ENCODE measurements at places on chromosomes 16 and 17. TPM values are rescaled to one million over a fixed set of nuclear protein-coding genes. Genes with fewer than 3 reads are reported as not detected.

The UMOD gene
- not detected for total RNA-seq

The EVPLL gene
- not detected for total RNA-seq

The C16orf86 gene
- 2.0 TPM for total RNA-seq

The GCGR gene
- total RNA-seq = not detected

The CCDC144A gene
- 0.38 TPM for total RNA-seq
